Ovary (tissue), 10 donors: ENCODE measurements at places on chromosomes 2 and 18. TPM values are rescaled to one million over a fixed set of nuclear protein-coding genes. Genes with fewer than 3 reads are reported as not detected.

C1D gene
- 16.6 TPM for total RNA-seq

DUSP2 gene
- total RNA-seq = 3.1 TPM

HOXD3 gene
- total RNA-seq = 18.7 TPM

M1AP gene
- total RNA-seq = 0.50 TPM

KIAA2012 gene
- 5.2 TPM for total RNA-seq
